ENCODE measurements at places on chromosomes 6 and 20.

DNA sequence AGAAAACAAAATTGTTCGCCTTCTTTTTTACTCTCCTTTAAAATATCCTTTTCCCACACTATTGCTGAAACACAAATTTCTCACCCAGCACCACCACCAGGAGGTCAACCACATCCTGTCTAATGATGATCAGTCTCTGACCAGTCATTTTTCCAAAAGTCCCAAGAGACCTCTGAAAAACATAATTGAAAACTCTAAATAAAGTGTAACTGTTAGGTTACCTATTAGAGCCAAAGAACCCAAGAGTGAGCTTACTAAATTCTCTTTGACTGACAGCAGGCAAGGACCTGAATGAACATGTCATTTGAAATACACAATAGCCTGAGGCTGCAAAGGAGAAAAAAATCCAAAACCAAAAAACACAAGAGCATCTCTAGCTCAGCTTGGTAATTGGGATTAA, 735.4 kb downstream of the CBLN4 start:
- no peak for DNase-seq

- DNase-seq, result no peak
These were observed 51.2 kb downstream of the LGSN start for GRCh38 chr6:63268574-63268973.

DNA sequence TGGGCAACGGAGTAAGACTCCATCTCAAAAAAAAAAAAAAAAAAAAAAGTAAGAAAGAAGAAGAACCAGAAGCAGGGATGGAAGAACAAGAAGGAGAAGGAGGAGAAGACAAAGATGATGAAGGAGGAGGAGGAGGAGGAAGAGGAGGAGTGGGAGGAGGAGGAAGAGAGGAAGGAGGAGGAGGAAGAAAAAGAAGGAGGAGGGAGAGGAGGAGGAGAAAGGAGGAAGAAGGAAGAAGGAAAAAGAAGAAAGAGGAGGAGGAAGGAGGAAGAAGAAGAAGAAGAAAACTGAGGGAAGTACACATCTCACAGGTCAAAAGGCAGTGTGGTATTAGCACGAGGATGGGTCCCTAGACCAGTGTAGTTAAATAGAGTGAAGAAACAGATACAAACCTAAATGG, 65.1 kb upstream of the SCAF8 start:
- DNase-seq, result no peak

DNA sequence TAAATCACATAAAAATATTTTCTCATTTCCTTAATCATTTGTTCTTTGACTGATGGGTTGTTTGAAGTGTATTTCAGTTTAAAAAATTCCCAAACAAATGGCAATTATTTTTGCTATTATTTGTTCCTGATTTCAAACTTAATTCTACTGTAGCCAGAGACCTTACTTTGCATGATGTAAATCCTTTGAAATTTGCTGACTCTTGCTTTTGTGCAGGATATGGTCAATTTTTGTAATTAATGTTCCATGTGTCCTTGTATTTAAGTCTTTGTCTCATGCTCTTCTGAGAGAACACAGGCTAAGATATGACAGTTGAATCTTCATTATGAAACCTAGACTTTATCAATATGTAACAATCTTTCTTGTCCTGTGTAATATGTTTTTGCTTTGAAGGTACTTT, 295.0 kb upstream of the CHD6 start:
- DNase-seq, result no peak
